CD4-positive, alpha-beta T cell treated with Interleukin-21 for 1 hour (primary cell): ENCODE measurements at places on chromosomes 3 and 15.

DNA sequence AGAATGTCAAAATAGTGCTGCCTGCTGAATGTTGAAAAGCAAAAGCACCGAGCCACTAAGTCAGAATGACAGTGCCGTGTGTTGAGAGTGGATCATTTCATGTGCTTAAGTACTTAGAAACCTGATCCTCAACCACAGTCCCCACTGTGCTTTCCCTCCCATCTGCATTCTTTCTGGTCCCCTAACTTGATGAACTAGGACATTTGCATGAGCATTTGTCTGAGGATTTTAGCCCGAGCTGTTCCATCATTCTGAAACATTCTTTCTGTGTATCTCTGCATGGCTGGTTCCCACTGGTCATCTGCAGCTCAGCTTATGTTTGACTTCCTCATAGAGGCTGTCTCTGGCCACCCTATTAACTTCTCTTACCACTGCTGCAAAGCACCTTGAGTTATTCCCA is 42.0 kb downstream of the SST start:
- DNase-seq, result no peak

GRCh38 chr15:101017093-101017754 is 98.1 kb downstream of the LRRK1 start:
- no peak for DNase-seq

DNA sequence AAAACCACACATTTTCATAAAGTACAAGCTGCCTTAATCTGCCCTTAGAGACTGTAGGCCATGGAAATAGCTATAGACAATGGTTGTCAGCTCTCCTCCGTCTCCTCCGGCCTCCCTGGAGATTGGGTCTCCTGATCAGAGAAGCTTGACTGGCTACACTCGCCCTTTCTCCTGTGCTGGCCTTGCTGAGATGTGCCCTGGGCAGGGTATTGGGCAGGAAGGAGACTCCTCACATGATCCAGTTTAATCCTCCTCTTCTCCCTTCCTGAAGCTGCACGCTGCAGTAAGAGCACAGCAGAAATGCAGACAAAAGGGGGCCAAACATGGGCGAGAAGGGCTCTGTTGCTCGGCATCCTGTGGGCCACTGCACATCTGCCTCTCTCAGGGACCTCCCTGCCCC is at the start of gene SLC24A5:
TSS of gene SLC24A5 (plus strand) at position 246 of the 400 bp plus-strand sequence. CDS start at position 301, 55 bp downstream.
- no peak for DNase-seq

DNA sequence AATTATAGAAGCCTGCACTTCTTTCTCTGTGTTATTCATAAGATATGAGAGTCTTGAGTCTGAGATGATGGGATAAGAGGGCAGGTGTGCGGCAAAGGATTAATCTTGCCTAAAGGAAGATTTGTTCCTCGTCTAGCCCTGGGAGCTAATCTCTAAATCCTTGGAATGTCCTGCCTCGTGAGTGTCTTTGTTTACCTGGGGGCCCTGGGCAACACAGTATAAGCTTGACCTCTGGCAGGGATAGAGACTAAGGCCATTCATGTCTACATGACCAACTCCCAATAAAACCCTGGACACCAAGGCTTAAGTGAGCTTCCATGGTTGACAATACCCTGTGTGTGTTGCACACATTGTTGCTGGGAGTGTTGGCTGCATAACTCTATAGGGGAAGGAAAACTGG is 3.2 kb upstream of the AGBL1 start:
- DNase-seq, result no peak

DNA sequence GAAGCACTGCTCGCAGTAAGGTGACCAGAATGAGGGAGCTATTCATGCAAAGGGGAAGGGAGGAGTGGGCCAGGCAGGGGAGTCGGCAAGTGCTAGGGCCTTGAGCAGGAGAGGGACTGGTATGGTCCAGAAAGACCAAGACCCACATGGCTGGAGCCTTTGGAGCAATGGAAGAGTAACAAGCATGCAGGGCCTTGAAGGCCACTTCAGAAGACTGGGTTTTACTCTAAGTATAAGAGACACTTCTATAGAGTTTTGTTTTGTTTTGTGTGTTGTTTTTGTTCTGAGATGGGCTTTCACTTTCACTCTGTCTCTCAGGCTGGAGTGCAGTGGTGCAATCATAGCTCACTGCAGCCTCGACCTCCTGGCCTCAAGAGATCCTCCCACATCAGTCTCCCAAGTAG is 42.0 kb downstream of the BFSP2 start:
- DNase-seq, result peak; percentile 36

DNA sequence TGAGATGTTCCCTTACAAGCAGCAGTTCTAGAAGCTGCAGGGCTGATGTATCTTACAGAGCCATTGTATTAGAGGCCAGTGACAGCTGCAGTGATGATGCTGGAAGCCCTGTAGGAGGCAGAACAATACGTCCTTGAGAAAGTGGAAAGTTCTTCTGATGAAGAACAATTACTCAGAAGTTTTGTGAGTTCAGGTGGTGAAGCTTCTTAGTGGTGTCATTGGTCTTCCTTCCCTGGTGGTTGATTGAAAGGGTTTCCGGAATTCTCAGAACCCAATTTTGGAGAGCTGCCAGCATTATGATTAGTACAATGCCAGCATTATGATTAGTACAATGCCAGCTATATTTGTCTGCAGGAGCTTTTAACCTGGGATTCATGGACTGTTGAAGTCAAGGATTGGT is 356.4 kb downstream of the MFSD1 start:
- no peak for DNase-seq

DNA sequence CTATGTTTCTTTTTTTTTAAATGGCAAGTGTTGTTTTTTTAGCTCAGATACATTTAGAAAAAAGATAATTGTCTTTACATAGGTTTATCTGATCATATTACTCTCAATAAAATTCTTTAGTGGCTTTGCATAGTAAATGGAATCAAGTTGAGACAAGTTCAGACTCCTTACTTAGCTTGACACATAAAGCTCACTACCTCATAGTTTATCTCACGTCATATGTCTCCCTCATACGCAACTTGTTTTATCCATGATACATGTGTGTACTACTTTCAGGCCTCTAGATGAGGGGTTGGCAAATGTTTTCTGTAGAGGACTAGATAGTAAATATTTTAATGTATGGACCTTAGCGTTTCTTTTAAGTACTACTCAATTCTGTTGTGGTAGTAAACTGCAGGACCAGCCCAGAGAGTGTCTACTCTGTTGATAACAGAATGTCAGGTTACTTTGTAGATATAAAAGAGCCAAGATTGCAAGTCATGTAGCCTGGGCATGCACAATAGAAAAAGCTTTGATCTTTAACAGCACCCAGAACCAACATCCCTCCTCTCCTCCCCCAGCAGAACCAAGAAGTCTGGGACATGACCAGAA is 28.2 kb upstream of the MGA start:
- DNase-seq, result no peak

GRCh38 chr3:185920184-185920583 is 17.6 kb downstream of the TRA2B start:
- DNase-seq, result no peak

GRCh38 chr3:57746156-57747010 is 9.7 kb upstream of the SLMAP start:
- no peak for DNase-seq

DNA sequence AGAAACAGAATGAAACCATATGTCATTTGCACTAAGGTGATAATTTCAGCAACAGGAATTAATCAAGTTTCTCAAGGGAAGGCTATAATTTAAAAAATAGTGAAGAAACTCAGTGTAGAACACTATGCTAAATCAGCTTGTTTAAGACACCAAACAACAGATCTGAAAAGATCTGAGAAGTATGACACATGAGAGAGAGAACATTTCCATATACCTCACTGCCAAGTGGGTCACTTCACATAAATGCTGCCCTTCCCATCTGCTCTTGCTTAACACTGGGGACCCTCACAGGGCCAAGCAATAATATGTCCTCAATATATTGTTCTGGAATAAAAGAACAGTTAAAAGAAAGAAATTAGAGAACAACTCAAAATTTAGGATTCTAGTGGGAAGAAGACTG is 45.6 kb upstream of the CHMP2B start:
- DNase-seq, result no peak

DNA sequence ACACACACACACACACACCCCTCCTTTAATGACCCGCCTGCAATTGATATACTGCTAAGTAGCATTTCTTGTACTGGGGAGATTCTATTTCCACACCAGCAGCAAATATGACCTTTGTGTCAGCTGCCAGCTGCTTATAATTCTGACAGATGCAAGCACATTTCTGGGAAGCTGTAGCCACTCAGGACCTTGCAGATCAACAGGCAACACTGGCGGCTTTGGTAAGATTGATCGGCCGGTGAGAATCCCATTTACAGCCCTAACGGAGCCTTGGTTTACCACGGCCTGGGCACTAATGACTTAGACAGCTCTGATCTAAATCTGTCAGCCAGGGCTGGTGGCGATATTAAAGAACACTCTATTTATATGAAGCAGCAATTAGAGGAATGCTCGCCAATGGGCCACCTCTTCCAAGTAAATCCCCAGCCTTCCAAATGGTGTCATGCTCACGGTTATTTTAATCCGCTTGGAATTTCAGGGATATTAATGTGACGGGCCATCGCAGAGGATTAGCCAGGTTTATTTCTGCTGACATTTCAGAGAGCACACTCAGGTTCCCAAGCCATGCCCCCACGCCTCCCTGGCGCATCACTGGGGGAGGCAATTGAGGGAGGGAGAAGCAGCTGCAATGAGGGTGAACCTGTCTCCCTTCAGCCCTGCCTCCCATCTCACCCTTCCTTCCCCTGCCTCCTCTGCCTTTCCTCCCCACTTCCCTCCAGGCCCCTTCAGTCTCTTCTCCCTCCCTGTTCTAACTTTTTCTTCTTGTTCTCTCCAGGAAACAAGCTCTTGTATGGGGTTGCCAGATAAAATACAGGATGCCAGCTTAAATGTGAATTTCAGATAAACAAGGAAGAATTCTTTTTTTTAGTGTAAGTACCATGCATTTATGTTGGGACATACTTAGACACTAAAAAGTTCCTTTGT is 287.0 kb downstream of the TLE3 start:
- DNase-seq, result no peak

DNA sequence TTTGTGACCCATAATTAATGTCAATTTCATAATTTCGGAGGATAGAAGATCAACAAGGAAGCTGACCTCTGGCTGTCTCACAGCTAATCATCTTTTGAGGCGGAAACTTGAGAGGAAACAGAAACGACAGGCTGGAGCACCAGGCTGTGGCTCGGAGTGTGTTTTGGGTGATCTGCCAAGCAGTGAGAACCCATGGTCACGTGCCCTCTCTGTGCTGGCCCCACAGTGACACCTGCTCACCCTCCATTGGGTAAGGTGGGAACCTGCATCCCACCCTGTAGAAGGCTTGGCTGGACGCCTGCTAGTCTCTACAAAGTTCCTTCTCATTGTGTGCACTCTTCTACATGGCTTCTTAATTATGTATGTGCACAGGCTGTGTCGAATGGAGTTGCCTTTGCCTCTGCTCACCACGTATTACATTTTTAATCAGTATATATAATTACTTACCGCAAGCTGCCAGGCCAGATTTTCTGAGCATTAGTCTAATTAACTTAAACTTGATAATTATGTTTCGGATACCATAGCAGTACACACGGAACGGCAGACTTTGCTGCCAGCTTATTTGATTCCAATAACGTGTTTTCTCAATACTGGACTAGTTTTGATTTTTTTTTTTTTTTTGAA is 719.4 kb upstream of the CFAP20DC start:
- no peak for DNase-seq

DNA sequence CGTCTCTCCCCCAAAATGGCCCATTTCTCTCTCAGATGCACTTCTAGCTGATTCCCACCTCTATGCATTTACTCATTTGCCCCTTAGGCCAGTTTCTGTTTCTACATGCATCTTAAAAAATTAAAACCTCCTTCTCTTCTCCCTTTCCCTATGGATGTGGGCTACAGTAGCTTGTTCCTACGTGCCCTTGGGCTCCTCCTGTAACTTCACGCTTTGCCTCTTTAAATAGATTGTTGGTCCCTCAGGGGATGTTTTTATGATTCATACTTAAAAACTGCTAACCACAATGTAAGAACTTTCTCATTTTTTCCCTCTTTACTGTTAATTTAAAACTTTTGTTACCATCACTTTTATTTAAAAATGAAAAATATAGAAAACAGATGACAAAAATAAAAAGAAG is 185.6 kb upstream of the MRPL3 start:
- DNase-seq, result no peak

DNA sequence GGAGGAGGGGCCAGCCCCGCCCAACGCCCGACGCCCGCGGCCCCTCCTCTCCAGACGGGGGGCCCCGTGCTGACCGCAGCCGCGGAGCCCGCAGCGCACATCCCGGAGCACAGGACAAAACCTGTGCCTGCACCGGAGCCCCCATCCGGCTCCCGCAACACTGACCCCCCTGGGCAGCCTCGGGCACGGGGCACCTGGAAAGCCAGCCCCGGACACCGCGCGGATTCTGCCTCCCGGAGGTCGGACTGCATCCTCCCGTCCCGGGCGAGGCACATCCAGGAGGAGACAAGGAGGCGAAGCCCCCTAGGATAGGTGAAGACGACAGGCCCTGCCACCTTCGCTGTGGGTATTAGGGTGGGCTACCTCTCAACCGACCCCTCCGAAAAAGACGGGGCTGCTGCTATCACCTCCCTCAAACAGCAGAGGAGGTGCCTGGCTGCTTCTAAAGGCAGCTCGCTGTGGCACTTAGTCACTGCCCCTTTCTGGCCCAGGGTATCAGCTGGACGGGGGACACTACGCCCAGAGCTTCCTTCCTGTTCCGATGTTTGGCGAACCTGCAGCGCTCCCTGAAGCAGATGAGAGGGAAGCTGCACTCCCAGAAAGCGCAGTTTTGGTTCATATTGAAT is 10.6 kb downstream of the XXYLT1 start:
- peak; percentile 40 for DNase-seq

DNA sequence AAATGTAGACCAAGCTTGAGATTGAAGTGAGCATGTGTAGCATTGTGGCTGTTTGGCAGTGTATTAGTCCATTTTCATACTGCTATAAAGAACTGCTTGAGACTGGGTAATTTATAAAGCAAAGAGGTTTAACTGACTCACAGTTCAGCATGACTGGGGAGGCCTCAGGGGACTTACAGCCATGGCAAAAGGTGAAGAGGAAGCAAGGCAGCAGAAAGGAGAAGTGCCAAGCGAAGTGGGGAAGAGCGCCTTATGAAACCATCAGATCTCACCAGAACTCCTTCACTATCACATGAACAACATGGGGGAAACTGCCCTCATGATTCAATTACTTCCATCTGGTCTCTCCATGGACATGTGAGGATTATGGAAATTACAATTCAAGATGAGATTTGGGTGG is 8.6 kb upstream of the CERS3 start:
- DNase-seq, result no peak

- DNase-seq, result peak; percentile 84
Measured at GRCh38 chr3:13884851-13885703, 5.2 kb upstream of the WNT7A start.

DNA sequence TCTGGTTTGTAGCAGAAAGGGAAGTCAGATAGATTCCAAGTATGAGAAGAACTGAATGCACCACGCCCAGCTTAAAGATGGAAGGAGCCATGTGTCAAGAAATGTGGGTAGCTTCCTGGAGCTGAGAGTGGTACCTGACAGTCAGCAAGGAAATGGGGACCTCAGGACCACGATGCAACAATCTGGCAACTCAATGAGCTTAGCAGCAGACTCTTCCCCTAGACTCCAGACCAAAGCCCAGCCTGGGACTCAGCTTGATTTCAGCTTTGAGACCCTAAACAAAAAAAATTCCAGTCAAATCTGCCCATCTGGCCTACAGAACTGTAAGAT is 24.4 kb downstream of the MIX23 start:
- DNase-seq, result no peak

- no peak for DNase-seq
Measured at GRCh38 chr3:135106445-135106844, 311.4 kb downstream of the EPHB1 start.

GRCh38 chr3:121786485-121786884 is 36.9 kb upstream of the GOLGB1 start:
- no peak for DNase-seq
